ENCODE measurements at places on chromosomes 1 and 21. TPM values are rescaled to one million over a fixed set of nuclear protein-coding genes. Genes with fewer than 3 reads are reported as not detected.

DNA sequence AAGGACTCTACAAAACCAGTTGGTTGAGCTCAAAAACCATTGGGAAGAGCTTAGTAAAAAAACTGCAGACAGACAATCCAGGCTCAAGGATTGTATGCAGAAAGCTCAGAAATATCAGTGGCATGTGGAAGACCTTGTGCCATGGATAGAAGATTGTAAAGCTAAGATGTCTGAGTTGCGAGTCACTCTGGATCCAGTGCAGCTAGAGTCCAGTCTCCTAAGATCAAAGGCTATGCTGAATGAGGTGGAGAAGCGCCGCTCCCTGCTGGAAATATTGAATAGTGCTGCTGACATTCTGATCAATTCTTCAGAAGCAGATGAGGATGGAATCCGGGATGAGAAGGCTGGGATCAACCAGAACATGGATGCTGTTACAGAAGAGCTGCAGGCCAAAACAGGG is 104.0 kb upstream of the BMP8A start:
- DNase-seq: no peak
- H3K4me1 ChIP-seq: peaks cover 21% of the 10 kb centered on the region
- H3K27ac ChIP-seq: no peak overlapping the region
- no peaks in the 10 kb centered on the region for H3K27me3 ChIP-seq
- H3K4me3 ChIP-seq: no peak overlapping the region

DNA sequence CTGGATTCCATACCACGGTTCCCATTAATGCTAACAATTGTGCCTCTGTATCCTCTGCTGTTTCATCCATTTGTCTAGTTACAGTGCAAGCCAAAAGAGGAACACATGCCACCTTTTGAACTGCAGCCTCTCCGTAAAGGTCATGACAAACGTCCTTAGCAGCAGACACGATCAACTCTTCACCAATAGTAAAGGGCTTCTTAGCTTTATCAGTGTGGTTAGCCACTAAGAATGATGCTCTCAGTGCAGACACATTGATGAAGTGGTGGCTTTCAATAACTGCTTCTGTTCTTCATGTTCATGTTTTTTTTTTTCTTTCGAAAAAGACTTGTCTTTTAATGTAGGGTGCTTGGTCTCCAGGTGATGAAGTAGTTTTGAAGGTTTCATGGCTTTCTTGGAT is 14.3 kb downstream of the XPR1 start:
- no peaks in the 10 kb centered on the region for H3K27me3 ChIP-seq
- peaks cover 2% of the 10 kb centered on the region for H3K36me3 ChIP-seq
- H3K4me3 ChIP-seq: no peak overlapping the region
- no peak for DNase-seq
- no peaks in the 10 kb centered on the region for H3K4me1 ChIP-seq

- H3K27ac ChIP-seq: no peak overlapping the region
Measured at GRCh38 chr1:111990878-111991718, 1.6 kb upstream of the KCND3 start.

- no peak overlapping the region for H3K27ac ChIP-seq
- no peaks in the 10 kb centered on the region for H3K4me1 ChIP-seq
- H3K27me3 ChIP-seq: no peaks in the 10 kb centered on the region
- DNase-seq: no peak
Measured at GRCh38 chr1:174720618-174721017, 272.9 kb downstream of the GPR52 start.

- H3K27me3 ChIP-seq: no peaks in the 10 kb centered on the region
- no peak for DNase-seq
- H3K27ac ChIP-seq: no peak overlapping the region
- H3K36me3 ChIP-seq: no peaks in the 10 kb centered on the region
- no peak overlapping the region for H3K4me3 ChIP-seq
Measured at GRCh38 chr1:62849031-62849430, 65.1 kb downstream of the ATG4C start.

SLC45A3 gene
- 1.1 TPM for total RNA-seq

TSPAN1 gene
- total RNA-seq: not detected

DNA sequence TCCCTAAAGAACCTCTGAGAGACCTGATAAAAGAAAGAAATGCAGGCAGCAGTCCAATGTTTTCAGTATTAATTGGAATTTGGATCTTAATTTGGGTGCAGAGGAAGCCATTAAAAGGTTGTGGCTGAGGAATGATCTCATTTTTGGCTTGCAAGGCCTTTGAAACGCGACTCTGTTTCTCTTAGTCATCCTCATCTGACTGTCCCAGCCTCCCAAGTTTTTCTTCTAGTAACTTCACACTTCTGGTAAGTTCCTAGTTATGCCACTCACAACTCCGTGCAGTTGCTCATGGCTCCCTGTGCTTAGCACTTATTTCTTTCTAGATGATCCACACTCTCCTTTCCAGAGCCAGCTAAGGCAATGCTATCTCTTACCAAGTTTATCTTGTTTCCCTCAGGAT is 147.4 kb upstream of the USP24 start:
- peaks cover 15% of the 10 kb centered on the region for H3K4me1 ChIP-seq
- H3K27me3 ChIP-seq: peaks cover 9% of the 10 kb centered on the region
- DNase-seq: no peak
- H3K4me3 ChIP-seq: no peak overlapping the region

MEX3A gene
- 0.27 TPM for total RNA-seq

GRCh38 chr1:36663772-36664430 is 181.2 kb upstream of the CSF3R start:
- no peaks in the 10 kb centered on the region for H3K4me1 ChIP-seq
- no peak for DNase-seq
- no peak overlapping the region for H3K4me3 ChIP-seq

BRDT gene
- not detected for total RNA-seq

DNA sequence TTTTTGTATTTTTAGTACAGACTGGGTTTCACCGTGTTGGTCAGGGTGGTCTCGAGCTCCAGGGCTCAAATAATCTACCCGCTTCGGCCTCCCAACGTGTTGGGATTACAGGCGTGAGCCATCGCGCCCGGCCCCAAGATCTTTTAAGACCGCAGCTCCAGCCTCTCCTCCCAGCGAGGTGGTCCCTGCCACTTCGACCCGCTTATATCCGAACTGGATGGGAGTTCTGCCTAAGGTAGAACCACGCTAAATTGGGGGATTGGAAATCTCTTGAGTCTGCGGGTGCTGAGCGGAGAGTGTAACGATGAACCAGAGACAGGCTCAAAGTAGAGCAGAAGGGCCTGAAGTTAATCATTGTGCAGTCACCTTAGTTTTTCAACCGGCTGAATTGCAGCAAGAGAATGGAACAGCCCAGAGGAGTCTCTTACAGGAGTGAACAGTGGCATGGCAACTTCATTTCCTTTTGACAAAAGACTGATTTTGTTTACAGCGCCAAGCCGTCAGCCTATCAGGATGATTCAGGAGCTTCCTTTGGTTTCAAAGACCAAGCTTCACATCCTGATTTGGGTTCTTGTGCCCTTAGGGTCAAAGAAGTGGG is 726 bp upstream of the CYB5R1 start:
- H3K27me3 ChIP-seq: peaks cover 6% of the 10 kb centered on the region
- peak overlapping the region; percentile 85 for H3K27ac ChIP-seq
- H3K4me3 ChIP-seq: peak overlapping the region; percentile 91
- peaks cover 35% of the 10 kb centered on the region for H3K4me1 ChIP-seq

GRCh38 chr1:106173101-106173500 is 883.4 kb upstream of the PRMT6 start:
- H3K27me3 ChIP-seq: no peaks in the 10 kb centered on the region
- no peaks in the 10 kb centered on the region for H3K36me3 ChIP-seq
- H3K27ac ChIP-seq: no peak overlapping the region
- H3K4me1 ChIP-seq: no peaks in the 10 kb centered on the region
- no peak for DNase-seq

GRCh38 chr1:161364332-161364731 is 3.3 kb downstream of the CFAP126 start:
- peaks cover 37% of the 10 kb centered on the region for H3K36me3 ChIP-seq
- peaks cover 21% of the 10 kb centered on the region for H3K4me1 ChIP-seq
- peak overlapping the region; percentile 41 for H3K27ac ChIP-seq
- H3K27me3 ChIP-seq: no peaks in the 10 kb centered on the region
- no peak for DNase-seq

GBP4 gene
- 36.8 TPM for total RNA-seq

GRCh38 chr1:153880962-153881361 is 41.8 kb downstream of the GATAD2B start:
- H3K4me1 ChIP-seq: peaks cover 4% of the 10 kb centered on the region
- H3K27ac ChIP-seq: no peak overlapping the region
- no peak for DNase-seq
- H3K27me3 ChIP-seq: no peaks in the 10 kb centered on the region
- H3K4me3 ChIP-seq: no peak overlapping the region

DNA sequence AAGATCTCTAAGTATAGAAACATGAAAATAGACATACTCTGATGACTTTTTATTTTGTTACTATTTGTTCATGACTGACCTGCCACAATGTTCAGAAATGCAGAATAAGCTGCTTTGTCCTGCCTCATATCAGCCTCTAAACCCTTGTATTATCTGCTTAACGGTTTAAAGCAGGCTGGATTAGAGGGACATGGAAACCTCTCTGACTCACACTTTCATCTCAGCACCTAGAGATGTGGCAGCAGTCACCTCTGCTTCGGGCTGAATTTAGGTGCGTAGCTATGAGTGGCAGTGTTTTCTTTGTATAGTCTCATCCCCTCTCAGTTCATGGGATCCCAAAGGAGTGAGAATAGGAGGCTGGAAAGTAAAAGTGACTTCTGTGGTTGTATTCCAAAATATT is 255.4 kb downstream of the RGS7 start:
- no peak for DNase-seq
- H3K27me3 ChIP-seq: no peaks in the 10 kb centered on the region
- H3K36me3 ChIP-seq: no peaks in the 10 kb centered on the region
- H3K27ac ChIP-seq: no peak overlapping the region
- H3K4me3 ChIP-seq: no peak overlapping the region

DNA sequence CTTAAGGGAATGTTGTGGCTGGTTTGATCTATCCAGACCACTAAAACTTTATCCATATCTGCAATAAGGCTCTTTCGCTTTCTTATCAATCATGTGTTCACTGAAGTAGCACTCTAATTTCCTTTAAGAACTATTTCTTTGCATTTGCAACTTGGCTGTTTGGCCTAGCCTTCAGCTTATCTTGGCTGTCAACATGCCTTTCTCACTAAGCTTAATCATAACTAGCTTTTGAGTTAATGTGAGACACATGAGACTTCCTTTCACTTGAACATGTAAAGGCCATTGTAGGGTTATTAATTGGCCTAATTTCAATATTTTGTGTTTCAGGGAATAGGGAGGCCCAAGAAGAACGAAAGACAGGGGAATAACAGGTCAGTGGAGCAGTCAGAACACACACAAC is 124.7 kb downstream of the TNFSF18 start:
- H3K4me1 ChIP-seq: no peaks in the 10 kb centered on the region
- no peaks in the 10 kb centered on the region for H3K36me3 ChIP-seq
- H3K27ac ChIP-seq: no peak overlapping the region
- DNase-seq: no peak
- H3K27me3 ChIP-seq: peaks cover 5% of the 10 kb centered on the region

DNA sequence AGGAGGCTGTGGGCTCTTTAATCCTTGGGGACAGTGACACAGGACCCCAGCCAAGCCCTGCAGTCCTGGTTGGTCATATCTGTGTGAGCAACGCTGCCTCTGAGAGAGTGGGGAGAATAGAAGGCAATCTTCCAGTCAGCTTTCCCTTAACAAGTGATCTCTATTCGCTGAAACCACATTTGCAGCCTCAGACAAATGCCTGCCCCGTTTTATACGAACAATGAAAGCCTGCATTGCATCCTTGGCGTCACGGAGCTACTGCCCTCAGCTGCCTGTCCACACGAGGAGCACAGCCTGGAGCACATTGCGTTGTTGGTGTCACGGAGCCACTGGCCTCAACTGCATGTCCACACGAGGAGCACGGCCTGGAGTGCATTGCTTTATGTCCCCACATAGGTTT is 150.2 kb upstream of the ARHGEF16 start:
- no peaks in the 10 kb centered on the region for H3K27me3 ChIP-seq
- no peaks in the 10 kb centered on the region for H3K36me3 ChIP-seq
- no peaks in the 10 kb centered on the region for H3K4me1 ChIP-seq
- no peak overlapping the region for H3K4me3 ChIP-seq
- no peak for DNase-seq

DNA sequence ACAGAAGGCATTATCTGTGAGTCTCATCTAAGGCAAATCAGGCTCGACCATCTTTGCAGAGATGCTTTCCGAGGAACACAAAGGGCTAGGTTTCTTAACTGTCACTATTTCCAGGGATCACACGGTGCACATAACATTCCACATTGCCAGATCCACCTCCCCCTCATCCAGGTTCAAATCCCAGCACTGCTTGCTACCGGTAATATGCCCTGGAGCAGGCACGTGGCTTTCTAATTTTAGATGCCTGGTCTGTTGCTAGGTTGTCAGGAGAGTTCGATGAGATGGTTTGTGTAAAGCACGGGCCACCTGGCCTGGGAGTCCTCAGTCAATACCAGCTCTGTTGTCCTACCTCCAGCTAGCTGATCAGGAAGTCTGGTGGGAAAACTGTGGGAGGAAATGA is 598.6 kb downstream of the NPHP4 start:
- H3K4me1 ChIP-seq: peaks cover 6% of the 10 kb centered on the region
- H3K36me3 ChIP-seq: peaks cover 2% of the 10 kb centered on the region
- no peak overlapping the region for H3K27ac ChIP-seq
- H3K4me3 ChIP-seq: no peak overlapping the region

- H3K36me3 ChIP-seq: peaks cover 25% of the 10 kb centered on the region
- H3K27ac ChIP-seq: peak overlapping the region; percentile 72
- H3K4me3 ChIP-seq: no peak overlapping the region
- H3K4me1 ChIP-seq: peaks cover 35% of the 10 kb centered on the region
Measured at GRCh38 chr1:226627924-226628611, 79.5 kb downstream of the STUM start.

- H3K27me3 ChIP-seq: peaks cover 52% of the 10 kb centered on the region
- H3K36me3 ChIP-seq: peaks cover 2% of the 10 kb centered on the region
- H3K27ac ChIP-seq: no peak overlapping the region
- H3K4me1 ChIP-seq: peaks cover 16% of the 10 kb centered on the region
Measured at GRCh38 chr1:6447818-6448748, 17.9 kb downstream of the TNFRSF25 start.

- H3K36me3 ChIP-seq: no peaks in the 10 kb centered on the region
- no peaks in the 10 kb centered on the region for H3K4me1 ChIP-seq
- no peak overlapping the region for H3K4me3 ChIP-seq
- DNase-seq: no peak
Measured at GRCh38 chr1:197470330-197470729, 202.3 kb downstream of the CRB1 start.

DNA sequence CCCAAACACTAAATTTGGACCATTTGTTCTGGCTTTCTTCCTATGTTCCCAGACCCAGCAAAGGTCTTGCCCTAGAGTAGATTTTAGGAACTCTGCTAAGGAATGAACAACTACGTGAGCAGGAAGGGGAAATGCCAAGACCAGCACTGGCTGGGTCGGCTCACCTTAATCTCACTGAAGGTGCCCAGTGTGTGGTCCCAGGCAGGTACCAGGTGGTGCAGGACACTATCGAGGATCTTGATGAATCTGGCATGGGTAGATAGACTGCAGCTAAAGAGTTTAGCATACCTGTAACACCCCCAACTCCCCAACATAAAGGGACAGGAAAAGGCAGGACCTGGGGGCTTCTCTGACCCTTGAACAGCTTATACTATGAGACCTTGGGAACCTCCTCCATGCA is 3.0 kb downstream of the HECTD3 start:
- peaks cover 26% of the 10 kb centered on the region for H3K36me3 ChIP-seq
- no peak overlapping the region for H3K27ac ChIP-seq
- no peaks in the 10 kb centered on the region for H3K27me3 ChIP-seq
- H3K4me1 ChIP-seq: peaks cover 34% of the 10 kb centered on the region
- no peak overlapping the region for H3K4me3 ChIP-seq
- DNase-seq: no peak

- DNase-seq: no peak
- no peak overlapping the region for H3K4me3 ChIP-seq
- H3K27me3 ChIP-seq: peaks cover 9% of the 10 kb centered on the region
- peaks cover 5% of the 10 kb centered on the region for H3K36me3 ChIP-seq
- H3K4me1 ChIP-seq: peaks cover 16% of the 10 kb centered on the region
Measured at GRCh38 chr21:31429506-31429905, 85.4 kb upstream of the TIAM1 start.

TMPRSS2 gene
- total RNA-seq: not detected
